ENCODE measurements at places on chromosomes 1 and 21. TPM values are rescaled to one million over a fixed set of nuclear protein-coding genes. Genes with fewer than 3 reads are reported as not detected.

The CRNN gene
- total RNA-seq = not detected

- H3K4me3 ChIP-seq = no peak overlapping the region
- no peaks in the 10 kb centered on the region for H3K4me1 ChIP-seq
- H3K27me3 ChIP-seq = peaks cover 2% of the 10 kb centered on the region
These were observed 59.2 kb downstream of the WDR64 start for GRCh38 chr1:241711326-241711725.

GRCh38 chr1:53572815-53573173 is 113.6 kb downstream of the DMRTB1 start:
- no peaks in the 10 kb centered on the region for H3K36me3 ChIP-seq
- no peak for DNase-seq
- H3K4me3 ChIP-seq = no peak overlapping the region
- H3K27ac ChIP-seq = no peak overlapping the region
- H3K27me3 ChIP-seq = no peaks in the 10 kb centered on the region

DNA sequence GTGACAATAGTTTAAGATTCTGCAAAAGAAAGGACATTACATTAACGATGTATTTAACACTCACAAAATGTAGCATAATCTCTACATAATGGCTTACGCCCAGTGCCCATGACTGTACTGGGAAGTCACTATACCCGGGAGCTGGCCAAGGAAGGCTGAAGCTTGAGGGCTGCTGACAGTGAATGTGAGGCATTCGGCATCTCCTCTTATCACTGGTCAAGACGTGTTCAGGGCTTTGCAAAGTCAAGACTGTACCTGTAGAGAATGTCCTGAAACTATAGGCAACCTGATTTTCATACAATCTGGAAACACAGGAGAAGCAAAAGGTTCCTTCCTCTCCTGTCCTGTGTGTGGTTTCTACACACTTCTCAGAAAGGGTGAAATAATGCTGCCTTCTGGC is 12.7 kb upstream of the IFNGR2 start:
- no peak for DNase-seq
- H3K27ac ChIP-seq = no peak overlapping the region
- no peaks in the 10 kb centered on the region for H3K27me3 ChIP-seq
- H3K4me1 ChIP-seq = no peaks in the 10 kb centered on the region
- H3K4me3 ChIP-seq = no peak overlapping the region

The LY9 gene
- not detected for total RNA-seq

- H3K27me3 ChIP-seq = peaks cover 10% of the 10 kb centered on the region
- no peak overlapping the region for H3K4me3 ChIP-seq
- peaks cover 15% of the 10 kb centered on the region for H3K4me1 ChIP-seq
- no peak for DNase-seq
These were observed 46.1 kb downstream of the NPHS2 start for GRCh38 chr1:179529482-179530195.

The ERICH3 gene
- total RNA-seq = not detected

- no peak for DNase-seq
These were observed 35.5 kb upstream of the ATP1B1 start for GRCh38 chr1:169070958-169071357.

- peaks cover 56% of the 10 kb centered on the region for H3K27me3 ChIP-seq
- peak overlapping the region; percentile 77 for H3K4me3 ChIP-seq
- H3K4me1 ChIP-seq = peaks cover 12% of the 10 kb centered on the region
- H3K27ac ChIP-seq = no peak overlapping the region
- peak; percentile 67 for DNase-seq
- no peaks in the 10 kb centered on the region for H3K36me3 ChIP-seq
These were observed 285.3 kb downstream of the CAMTA1 start for GRCh38 chr1:7070389-7071029.

GRCh38 chr1:29415156-29415830 is 179.0 kb downstream of the PTPRU start:
- H3K36me3 ChIP-seq = no peaks in the 10 kb centered on the region
- H3K27me3 ChIP-seq = peaks cover 23% of the 10 kb centered on the region
- no peak for DNase-seq
- H3K4me1 ChIP-seq = no peaks in the 10 kb centered on the region
- no peak overlapping the region for H3K4me3 ChIP-seq

DNA sequence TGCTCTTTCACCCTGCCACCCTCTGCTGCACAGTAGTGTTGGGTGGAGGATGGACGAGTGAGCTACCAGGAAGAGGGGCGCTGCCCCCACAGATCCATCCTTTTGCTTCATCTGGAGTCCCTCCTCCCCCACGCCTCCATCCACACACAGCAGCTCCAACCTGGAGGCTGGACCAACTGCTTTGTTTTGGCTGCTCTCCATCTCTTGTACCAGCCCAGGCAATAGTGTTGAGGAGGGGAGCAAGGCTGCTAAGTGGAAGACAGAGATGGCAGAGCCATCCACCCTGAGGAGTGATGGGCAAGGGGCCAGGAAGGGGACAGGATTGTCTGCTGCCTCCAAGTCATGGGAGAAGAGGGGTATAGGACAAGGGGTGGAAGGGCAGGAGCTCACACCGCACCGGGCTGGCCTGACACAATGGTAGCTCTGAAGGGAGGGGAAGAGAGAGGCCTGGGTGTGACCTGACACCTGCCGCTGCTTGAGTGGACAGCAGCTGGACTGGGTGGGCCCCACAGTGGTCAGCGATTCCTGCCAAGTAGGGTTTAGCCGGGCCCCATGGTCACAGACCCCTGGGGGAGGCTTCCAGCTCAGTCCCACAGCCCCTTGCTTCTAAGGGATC is 8.5 kb downstream of the CHRNB2 start:
- no peak overlapping the region for H3K27ac ChIP-seq
- peaks cover 18% of the 10 kb centered on the region for H3K4me1 ChIP-seq
- peaks cover 13% of the 10 kb centered on the region for H3K36me3 ChIP-seq

DNA sequence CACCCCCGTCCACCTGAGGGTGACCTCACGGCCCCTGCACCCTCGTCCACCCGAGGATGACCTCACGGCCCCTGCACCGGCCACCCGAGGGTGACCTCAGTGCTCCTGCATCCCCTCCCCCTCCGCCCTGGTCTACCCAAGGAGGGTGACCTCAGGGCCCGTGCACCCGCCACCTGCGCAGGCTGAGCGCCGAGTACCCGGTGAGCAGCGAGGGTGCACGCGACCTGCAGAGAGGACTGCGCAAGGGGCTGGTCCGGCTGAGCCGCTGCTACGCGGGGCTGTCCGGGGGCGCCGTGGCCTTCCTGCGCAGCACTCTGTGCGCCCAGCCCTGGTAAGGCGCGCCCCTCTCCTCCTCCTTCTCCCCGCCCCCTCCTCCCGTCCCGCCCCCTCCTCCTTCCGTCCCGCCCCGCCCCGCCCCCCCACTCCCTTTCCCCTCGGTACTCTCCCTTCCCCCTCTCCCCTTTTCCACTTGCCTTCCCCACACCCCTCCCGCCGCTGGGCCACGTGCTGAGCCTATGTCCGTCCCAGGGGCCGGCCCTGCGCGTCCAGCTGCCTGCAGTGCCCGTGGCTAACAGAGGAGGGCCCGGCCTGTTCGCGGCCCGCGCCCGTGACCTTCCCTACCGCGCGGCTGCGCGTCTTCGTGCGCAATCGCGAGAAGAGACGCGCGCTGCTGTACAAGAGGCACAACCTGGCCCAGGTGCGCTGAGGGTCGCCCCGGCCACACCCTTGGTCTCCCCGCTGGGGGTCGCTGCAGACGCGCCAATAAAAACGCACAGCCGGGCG is 28.4 kb downstream of the TRIM11 start:
- DNase-seq = peak; percentile 69
- H3K4me3 ChIP-seq = peak overlapping the region; percentile 91
- no peaks in the 10 kb centered on the region for H3K36me3 ChIP-seq

DNA sequence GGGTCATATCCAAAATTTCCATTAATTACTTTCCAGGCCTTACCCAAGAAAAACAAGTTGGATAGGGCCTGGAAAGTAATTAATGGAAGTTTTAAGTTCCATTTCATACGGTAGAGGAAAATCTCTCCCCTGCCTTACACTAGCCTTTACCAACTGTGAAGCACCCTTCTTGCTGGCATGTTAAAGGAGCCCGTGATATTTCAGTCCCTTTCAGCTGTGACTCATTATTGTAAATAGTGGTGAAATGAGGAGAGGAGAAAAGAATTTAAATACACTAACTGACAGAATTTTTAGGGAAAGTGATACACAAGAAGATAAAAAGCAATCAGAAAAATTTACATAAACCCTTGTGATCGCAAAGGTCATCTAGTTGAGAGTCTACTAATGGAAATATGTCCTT is 20.3 kb upstream of the KAZN start:
- no peak for DNase-seq
- H3K4me1 ChIP-seq = no peaks in the 10 kb centered on the region
- H3K36me3 ChIP-seq = peaks cover 2% of the 10 kb centered on the region
- H3K27ac ChIP-seq = no peak overlapping the region

The C1orf94 gene
- total RNA-seq = not detected

DNA sequence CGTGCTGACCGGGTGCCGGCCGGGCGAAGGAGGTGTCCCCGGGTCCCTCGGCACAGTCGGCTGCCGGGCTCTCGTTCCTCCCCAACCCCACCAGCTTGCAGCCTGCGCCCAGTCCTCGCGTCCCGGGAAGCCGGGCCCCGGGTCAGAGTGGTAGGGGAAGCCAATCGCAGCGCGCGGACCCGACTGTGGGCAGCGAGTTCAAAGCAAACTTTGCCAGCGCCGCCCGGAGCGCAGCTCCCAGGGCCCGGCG is 328 bp downstream of the MYCL start:
- H3K4me3 ChIP-seq = peak overlapping the region; percentile 64
- peaks cover 47% of the 10 kb centered on the region for H3K4me1 ChIP-seq
- no peak overlapping the region for H3K27ac ChIP-seq

GRCh38 chr1:199311478-199312262 is 672.8 kb downstream of the PTPRC start:
- peaks cover 19% of the 10 kb centered on the region for H3K4me1 ChIP-seq
- DNase-seq = no peak

The C8B gene
- not detected for total RNA-seq

The C1QB gene
- total RNA-seq = not detected

The PLA2G4A gene
- total RNA-seq = 5.1 TPM

DNA sequence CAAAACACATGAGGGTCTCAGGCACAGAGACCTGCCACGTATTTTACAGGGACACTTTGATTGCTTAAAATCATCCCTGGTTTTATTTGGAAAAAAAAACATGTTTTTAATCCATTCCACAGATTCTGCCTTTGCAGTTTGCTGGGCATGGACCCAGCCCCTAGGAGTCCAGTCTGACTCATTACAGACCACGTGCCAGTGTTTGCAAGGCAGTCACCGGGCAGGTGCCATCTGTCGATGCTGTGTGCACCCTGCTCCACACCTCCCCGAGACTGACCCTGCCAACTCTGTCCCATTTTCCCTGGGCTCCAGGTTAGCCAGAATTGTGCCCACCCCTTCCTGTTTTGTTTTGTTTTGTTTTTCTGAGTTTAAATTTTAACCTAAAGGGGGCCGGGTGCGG is 148.4 kb upstream of the TMEM51 start:
- H3K27me3 ChIP-seq = no peaks in the 10 kb centered on the region
- peaks cover 5% of the 10 kb centered on the region for H3K4me1 ChIP-seq
- H3K4me3 ChIP-seq = no peak overlapping the region
- no peak for DNase-seq
- no peak overlapping the region for H3K27ac ChIP-seq

- H3K27me3 ChIP-seq = no peaks in the 10 kb centered on the region
- DNase-seq = no peak
- H3K36me3 ChIP-seq = no peaks in the 10 kb centered on the region
- H3K4me3 ChIP-seq = peak within 1 kb of the TSS; percentile 70
These were observed at the start of gene RXFP4 for GRCh38 chr1:155940993-155941844. Gene RXFP4 (plus strand): TSS chr1:155941638. CDS start chr1:155941710, 72 bp downstream.

The NAXE gene
- total RNA-seq = 76.5 TPM

The RPS6KC1 gene
- 19.2 TPM for total RNA-seq

DNA sequence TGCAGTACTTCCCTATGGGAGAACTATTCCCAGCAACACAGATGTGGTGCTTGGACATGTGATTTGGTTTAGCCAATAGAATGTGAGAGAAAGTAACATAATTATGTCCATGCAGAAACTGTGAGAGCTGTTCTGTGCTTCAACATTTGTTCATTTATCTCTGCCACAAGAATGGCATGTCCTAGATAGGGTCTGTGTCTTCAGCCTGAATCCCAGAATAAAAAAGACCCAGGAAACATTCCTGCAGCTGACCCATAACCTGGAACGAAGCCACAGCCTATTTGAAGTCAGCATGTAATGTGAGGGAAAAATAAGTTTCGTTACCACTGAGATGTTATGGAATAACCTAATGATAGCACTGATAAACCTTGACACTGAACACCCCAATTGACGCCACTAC is 552.0 kb upstream of the USP24 start:
- H3K36me3 ChIP-seq = peaks cover 3% of the 10 kb centered on the region
- H3K27me3 ChIP-seq = no peaks in the 10 kb centered on the region
- DNase-seq = no peak
- no peak overlapping the region for H3K27ac ChIP-seq

DNA sequence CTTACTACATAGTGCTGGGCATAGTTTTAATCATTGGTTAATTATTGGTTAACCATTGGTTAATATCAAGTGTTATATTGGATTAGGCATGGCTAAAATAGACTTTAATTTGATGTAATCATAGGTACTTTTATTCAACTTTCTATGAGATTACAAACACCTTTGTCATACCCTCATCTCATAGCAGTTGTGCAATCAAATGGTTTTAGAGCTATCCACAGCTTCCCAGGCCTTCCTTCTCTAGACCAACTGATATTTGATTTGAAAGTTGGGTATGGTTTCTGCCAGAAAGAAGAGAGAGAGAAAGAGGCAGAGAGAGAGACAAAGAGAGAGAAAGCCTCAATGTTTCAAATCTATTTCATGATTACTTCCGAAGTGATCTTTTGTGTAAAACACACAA is 9.6 kb upstream of the RGS1 start:
- H3K27ac ChIP-seq = no peak overlapping the region
- no peak overlapping the region for H3K4me3 ChIP-seq
- no peaks in the 10 kb centered on the region for H3K27me3 ChIP-seq
- no peak for DNase-seq

The TMEM125 gene
- total RNA-seq = 0.14 TPM

DNA sequence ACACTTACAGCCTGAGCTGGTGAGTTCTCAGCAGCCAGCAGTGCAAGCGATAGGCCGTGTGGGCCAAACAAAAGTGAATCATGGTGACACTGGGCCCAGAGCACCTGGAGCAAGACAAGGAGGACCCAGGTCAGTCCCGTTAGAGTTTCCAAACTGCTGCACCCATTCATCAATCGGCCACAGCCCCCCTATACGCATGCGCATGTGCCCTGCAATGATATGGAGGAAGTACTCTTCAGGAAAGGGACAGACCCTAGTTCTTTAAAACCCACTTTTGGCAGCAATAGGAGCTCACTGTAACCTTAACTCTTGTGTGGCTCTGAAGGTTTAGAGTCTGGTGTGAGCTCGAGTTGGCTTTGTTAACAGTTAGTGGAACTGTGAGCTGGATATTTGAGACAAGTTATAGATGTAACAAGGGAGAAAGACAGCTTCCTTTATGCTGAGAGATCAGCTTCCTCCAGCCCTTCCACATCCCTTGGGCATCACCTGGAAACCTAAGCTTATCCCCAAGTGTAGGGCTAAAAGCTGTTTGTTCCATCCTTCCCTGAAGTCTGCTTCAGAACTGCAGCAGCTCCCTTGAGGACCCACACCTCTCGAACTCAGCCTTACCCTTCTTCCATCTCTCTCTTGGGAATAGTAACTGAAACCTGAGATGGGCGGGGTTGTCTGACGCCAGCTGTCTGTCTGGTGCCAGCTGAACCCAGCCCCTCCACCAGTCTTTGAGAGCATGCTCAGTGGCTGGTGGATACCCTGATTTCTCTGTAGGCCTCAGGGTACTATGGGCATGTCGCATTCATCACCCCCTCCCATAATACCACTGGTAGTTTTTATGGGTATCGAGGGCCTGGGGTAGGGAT is 17.7 kb downstream of the NMNAT1 start:
- H3K27ac ChIP-seq = no peak overlapping the region
- no peak overlapping the region for H3K4me3 ChIP-seq
- H3K4me1 ChIP-seq = no peaks in the 10 kb centered on the region
- DNase-seq = no peak

Measured in neural crest cell (in vitro differentiated cells).